Panc1 (cell line): ENCODE measurements at places on chromosomes 1 and 21. TPM values are rescaled to one million over a fixed set of nuclear protein-coding genes. Genes with fewer than 3 reads are reported as not detected.

DNA sequence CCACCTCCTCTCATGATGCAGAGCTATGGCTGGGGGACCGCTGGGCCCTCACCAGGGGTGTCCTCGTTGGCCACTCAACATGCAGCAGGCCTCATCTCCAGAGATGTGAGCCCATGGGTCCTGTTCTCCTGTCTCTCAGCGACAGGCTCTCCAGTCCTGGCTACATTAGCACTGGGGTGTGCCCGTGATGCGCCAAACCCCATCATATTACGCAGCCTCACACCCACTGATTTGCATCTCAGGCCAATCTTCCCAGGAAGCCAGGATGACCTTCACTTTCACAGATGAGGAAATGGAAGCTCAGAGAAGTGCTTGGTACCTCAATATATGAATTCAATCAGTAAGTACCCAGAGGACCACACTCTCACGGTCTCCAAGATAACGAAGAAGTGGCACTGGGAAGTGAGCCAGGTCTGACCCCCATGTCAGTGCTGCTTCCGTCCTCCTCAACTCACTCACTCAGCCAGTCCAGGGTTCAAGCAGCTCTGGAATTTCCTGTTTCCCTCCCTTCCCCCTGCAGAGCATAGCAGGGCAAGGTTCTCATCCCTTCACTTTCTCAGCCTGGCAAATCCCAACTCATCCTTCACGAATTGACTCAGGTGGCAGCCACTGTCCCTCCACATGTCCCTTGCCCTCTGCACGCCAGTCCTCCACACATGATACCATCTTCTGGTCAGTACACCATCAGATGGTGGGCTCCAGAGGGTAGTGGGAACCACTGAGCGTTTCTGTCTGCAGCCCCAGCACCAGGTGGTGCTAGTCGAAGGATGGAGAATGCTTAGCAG is 28.9 kb upstream of the EVA1B start:
- DNase-seq = no peak

GRCh38 chr1:113871597-113872113 is at the start of gene PTPN22:
PTPN22 (minus strand) TSS chr1:113871712.
- no peak for DNase-seq

DNA sequence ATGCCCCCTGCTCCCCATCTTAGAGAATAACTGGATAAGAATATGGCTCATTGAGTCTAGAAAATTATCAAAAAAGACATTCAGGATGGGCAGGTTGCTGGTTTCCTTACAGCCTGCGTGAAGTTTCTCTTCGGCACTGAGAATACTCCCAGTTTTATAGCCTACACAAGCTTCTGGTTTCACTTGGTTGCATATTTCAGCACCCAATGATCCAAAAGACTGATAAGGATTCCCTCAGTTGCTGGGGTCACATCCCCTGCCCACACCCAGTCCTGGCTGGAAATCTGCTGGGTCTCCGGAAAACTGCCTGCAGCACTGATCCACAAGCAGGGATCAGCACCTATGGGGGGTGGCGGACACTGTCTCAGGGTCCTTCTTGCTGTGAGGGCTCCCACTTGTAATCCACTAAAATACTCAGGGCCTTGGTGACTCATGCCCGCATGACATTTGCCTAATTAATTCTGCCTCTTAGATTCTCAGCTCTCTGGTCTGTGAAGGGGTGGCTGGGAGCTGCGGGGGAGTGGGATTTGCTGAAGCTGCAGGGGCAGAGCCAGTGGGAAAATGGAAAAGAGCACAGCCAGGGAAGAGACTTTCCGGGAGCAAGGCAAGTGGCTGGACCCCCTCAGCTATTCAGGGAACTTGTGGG is 142.5 kb downstream of the ZNF648 start:
- DNase-seq = no peak

DNA sequence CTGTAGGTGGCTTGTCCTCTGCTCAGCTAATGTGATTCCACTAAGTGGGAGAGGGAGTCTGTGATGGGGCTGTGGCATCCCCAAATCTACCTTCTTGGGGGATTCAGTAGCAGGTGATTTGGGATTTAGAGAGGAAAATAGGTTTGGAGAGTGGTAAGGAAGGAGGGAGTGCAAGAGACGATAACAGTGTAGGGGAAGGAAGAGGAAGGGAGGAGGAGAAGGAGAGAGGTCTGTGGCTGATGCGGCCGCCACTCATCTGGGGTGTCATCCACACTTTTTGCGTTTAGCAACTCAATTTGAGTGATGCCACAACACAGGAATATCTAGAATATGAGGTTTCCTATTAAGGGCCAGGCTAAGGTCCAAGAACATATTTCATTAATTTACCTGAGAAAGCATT is 23.8 kb upstream of the PCP4 start:
- DNase-seq = no peak

GRCh38 chr1:29599826-29600225 is 363.5 kb downstream of the PTPRU start:
- DNase-seq = no peak

KCNJ6 gene
- total RNA-seq = not detected

- DNase-seq = no peak
Measured at GRCh38 chr1:180934563-180934962, 21.9 kb downstream of the KIAA1614 start.

ZZZ3 gene
- total RNA-seq = 52.6 TPM

FNDC10 gene
- 16.2 TPM for total RNA-seq

DNA sequence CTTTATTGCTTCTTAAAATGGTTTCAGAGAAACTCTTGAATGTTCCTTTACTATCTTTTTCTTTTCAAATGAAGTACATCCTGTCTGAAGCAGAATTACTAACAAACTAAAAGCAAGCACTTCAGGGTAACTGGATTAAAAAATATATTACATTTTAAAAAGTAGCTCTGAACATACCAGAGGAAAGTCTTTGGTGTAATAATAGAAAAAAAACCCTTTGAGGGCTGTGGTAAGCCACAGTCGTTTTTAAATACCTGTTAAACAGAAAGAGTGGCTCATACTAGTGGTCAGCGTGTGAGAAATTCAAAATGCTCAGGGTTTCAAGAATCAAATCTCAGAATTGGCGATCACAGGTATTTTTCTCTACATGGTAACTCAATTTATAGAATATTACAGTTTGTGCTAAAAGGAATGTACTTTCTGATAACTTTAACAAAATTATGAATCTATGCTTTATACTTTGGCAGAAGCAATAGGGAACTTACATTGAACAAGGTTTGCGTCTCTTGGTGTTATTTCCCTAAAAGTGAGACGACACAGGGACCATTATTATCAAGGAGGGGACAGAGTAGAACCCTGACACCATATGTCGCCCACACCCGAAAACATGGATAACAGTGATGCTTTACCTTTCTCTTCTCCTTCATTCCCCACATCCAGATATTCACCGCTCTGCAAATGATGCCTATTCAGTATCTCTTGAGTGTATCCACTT is 97.0 kb upstream of the DPH5 start:
- DNase-seq = no peak

- no peak for DNase-seq
Measured at GRCh38 chr1:113459279-113459678, 69.0 kb downstream of the MAGI3 start.

DNA sequence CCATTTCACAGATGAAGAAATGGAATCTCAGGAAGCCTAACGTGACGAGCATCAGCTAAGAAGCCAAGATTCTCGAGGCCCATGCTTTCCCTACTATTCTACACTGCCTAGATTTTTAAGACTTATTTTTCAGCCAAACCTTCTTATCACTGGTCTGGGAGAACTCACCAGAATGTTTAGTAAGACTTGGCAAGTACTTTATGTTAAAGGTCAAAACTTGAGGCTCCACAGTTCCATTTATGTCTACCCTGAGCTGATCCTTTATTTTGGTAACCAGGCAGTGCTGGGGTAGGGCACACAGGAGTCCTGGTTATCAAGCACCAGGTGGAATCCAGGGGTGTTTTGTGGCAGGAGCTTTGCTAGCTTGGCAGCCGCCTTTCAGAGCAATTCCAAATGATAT is 16.8 kb downstream of the PLXNA2 start:
- DNase-seq = no peak

DNA sequence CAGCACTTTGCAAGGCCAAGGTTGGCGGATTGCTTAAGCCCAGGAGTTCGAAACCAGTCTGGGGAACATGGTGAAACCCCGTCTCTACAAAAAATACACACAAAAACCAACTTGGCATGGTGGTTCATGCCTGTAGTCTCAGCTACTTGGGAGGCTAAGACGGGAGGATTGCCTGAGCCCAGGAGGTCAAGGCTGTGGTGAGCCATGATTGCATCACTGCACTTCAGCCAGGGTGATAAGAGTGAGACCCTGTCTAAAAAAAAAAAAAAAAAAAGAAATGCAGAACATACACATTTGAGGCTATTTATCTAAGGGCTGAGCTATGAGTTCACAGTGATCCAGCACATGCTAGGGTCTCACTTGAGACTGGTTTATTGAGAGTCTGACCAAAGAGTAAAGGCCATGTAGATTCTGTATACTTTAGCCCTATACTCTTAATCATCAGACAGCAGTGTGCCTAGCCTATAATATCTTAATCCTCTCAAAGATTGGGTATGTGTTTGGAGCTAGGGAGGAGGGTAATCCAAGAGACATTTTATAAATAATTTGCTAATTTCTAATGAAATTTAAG is 23.9 kb downstream of the RNF2 start:
- no peak for DNase-seq

CEP350 gene
- total RNA-seq = 41.1 TPM

DNA sequence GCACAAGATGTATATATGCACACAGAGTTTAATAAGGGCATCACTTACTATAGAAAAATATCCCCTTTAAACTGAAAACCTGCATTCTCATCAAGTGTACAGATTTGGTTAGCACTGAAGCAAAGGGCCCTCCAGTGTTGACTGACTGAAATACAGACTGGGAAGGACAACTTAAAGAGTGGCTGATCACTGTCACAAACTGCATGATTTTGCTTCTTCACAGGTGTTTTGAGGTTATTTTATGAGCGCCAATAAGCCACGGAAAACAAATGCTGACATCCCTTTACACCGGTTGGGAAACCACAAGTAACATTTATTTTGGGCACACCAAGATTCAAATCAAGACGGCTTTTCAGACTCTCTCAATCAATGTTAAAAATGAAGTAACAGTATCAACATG is 30.9 kb upstream of the RAP1GAP start:
- no peak for DNase-seq
